ENCODE measurements at places on chromosomes 3 and 15.

GRCh38 chr15:90234096-90234988 is at the start of gene GDPGP1:
Gene GDPGP1, plus strand, starts transcription at chr15:90234209. Its CDS starts 6,700 bp downstream, at chr15:90240909.
- no peak for DNase-seq

DNA sequence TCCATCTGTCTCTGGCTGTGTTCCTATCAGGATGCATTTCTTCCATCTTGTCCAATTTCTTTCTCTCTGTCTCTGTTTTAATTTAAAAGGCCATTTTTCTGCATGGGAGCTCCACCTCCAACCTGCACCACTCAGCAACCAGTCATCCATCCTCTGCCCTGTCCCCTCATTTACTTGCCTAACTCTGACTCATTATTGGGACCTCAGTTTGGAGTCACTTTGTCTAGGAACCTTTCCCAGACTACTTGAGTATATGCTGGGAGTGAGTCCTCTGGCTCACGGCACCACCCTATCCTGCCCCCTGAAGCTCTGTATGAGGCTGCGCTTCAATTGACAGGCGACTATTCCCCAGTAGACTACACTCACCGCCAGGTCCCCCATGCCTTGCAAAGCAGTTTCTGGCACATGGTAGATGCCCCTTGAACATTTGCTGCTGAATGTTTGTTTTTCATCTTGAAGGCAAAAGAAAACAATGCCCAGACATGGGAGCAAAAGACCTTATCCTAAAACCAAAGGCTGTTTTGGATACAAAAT is 513.3 kb upstream of the CFAP20DC start:
- DNase-seq: no peak

GRCh38 chr15:86392296-86392695 is 312.6 kb downstream of the AGBL1 start:
- no peak for DNase-seq

GRCh38 chr15:85142312-85142711 is 160.7 kb downstream of the PDE8A start:
- DNase-seq: no peak

- no peak for DNase-seq
Observed at GRCh38 chr3:170956647-170957046, 48.2 kb upstream of the EIF5A2 start.

- no peak for DNase-seq
Observed at GRCh38 chr15:77538027-77538451, 94.7 kb downstream of the LINGO1 start.

All from Panc1 (cell line).